Activated CD8-positive, alpha-beta memory T cell treated with anti-CD3 and anti-CD28 coated beads, Interleukin-2, amount 10 ng/mL, durations not matched to agents 7 days and 5 days (primary cell): ENCODE measurements at places on chromosomes 3 and 15. TPM values are rescaled to one million over a fixed set of nuclear protein-coding genes. Genes with fewer than 3 reads are reported as not detected.

- no peaks in the 10 kb centered on the region for H3K27me3 ChIP-seq
- peak overlapping the region; percentile 57 for H3K27ac ChIP-seq
- peaks cover 22% of the 10 kb centered on the region for H3K4me1 ChIP-seq
- H3K36me3 ChIP-seq: peaks cover 71% of the 10 kb centered on the region
Observed at GRCh38 chr3:56667973-56668579, 15.0 kb downstream of the TASOR start.

DNA sequence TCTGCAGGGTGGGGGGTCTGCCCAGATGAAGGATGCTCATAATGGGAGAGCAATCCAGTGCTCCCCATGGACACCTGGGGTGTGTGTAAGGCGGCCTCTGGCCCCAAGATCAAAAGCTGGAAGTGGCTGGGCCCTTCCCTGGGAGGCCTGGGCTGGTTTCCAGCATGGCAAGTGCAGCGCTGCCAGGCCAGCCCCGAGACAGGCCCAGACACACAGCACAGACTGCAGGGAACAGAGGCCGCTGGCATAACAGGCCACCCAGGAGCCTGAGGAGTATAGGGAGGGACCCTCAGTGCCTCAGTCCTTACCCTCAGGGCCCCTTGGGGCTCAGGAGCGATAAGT is 10.0 kb downstream of the ITPKA start:
- DNase-seq: no peak
- peaks cover 20% of the 10 kb centered on the region for H3K4me1 ChIP-seq
- H3K4me3 ChIP-seq: no peak overlapping the region

- peaks cover 7% of the 10 kb centered on the region for H3K36me3 ChIP-seq
- H3K27ac ChIP-seq: no peak overlapping the region
- no peak for DNase-seq
- H3K27me3 ChIP-seq: peaks cover 88% of the 10 kb centered on the region
- no peak overlapping the region for H3K4me3 ChIP-seq
Observed at GRCh38 chr3:147415286-147415685, 6.1 kb downstream of the ZIC1 start.

GRCh38 chr3:72299321-72299802 is 514.4 kb upstream of the PROK2 start:
- no peak overlapping the region for H3K27ac ChIP-seq
- H3K4me1 ChIP-seq: no peaks in the 10 kb centered on the region
- H3K4me3 ChIP-seq: no peak overlapping the region
- H3K36me3 ChIP-seq: no peaks in the 10 kb centered on the region

DNA sequence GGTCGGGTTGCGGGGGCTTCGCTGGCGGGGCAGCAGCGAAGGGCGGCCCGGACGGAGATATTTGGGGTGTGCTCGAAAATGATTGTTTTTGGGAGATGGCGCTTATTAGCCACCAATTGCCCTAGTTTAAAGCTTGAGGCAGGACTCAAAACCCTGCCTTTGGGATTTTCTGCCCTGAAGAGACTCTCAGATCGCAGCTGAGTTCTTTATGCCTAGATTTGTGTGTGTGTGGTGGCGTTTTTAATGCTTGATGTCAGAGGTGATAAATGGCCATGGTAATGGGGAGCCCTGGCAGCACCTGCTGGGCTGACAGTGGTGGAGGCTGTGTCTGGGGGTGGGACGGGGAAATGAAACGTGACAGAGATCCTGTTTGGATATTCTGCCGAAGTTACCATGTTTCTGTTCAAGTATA is 604 bp downstream of the KCTD6 start:
- H3K36me3 ChIP-seq: peaks cover 2% of the 10 kb centered on the region
- peaks cover 33% of the 10 kb centered on the region for H3K4me1 ChIP-seq
- H3K27me3 ChIP-seq: peaks cover 40% of the 10 kb centered on the region
- peak overlapping the region; percentile 84 for H3K4me3 ChIP-seq
- H3K27ac ChIP-seq: peak overlapping the region; percentile 81

DNA sequence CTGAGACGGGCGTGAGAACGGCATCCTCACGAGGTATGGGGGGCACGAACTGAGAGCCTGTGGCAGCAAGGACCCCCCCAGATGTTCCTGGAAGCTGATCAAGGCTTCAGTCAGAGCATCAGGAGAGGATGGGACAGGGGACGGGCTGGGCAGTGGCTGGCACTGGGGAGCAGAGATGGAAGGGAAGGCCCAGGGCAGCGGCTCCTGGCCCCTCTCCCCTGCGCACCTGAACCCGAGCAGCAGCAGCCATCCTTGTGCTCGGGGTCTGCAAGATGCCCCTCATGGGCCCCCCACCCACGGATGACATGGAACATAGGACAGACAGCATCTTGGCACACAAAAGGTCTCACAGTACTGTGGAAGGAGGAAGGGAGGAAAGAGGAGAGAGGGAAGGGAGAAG is 51.3 kb downstream of the DHX30 start:
- no peak for DNase-seq
- no peaks in the 10 kb centered on the region for H3K27me3 ChIP-seq
- no peaks in the 10 kb centered on the region for H3K4me1 ChIP-seq
- peaks cover 10% of the 10 kb centered on the region for H3K36me3 ChIP-seq

SCN11A gene
- 0.05 TPM for total RNA-seq

GRCh38 chr3:126450219-126450618 is 25.5 kb downstream of the ZXDC start:
- DNase-seq: no peak
- no peaks in the 10 kb centered on the region for H3K27me3 ChIP-seq
- H3K36me3 ChIP-seq: peaks cover 9% of the 10 kb centered on the region
- no peaks in the 10 kb centered on the region for H3K4me1 ChIP-seq
- H3K4me3 ChIP-seq: no peak overlapping the region

GRCh38 chr3:133531981-133532380 is 41.5 kb upstream of the CDV3 start:
- no peak for DNase-seq
- H3K4me1 ChIP-seq: peaks cover 2% of the 10 kb centered on the region
- no peaks in the 10 kb centered on the region for H3K36me3 ChIP-seq
- no peak overlapping the region for H3K4me3 ChIP-seq

GRCh38 chr3:127698286-127698685 is 25.5 kb downstream of the ABTB1 start:
- no peaks in the 10 kb centered on the region for H3K27me3 ChIP-seq
- H3K27ac ChIP-seq: no peak overlapping the region
- no peaks in the 10 kb centered on the region for H3K36me3 ChIP-seq

DNA sequence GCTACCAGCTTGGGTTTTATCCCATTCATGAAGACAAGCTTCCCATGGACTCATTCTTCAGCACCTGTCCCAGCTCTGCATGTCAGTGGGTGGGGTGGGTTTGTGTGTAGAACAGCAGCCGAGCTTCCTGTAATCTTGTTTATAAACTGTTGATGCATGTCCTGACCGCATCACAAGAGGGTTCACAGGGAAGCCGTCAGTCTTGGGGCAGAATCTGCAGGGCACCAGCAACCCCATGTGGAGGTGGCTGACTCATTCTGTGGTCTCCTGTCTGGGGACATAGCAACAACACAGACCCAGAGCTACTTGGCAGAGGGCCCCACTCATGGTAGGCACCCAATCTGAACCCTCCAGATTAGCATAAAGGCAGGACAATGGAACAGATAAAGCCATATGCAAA is 35.6 kb downstream of the DAPK2 start:
- no peaks in the 10 kb centered on the region for H3K27me3 ChIP-seq
- H3K4me3 ChIP-seq: peak overlapping the region; percentile 57
- peaks cover 66% of the 10 kb centered on the region for H3K4me1 ChIP-seq
- H3K27ac ChIP-seq: peak overlapping the region; percentile 91
- peak; percentile 96 for DNase-seq

DNA sequence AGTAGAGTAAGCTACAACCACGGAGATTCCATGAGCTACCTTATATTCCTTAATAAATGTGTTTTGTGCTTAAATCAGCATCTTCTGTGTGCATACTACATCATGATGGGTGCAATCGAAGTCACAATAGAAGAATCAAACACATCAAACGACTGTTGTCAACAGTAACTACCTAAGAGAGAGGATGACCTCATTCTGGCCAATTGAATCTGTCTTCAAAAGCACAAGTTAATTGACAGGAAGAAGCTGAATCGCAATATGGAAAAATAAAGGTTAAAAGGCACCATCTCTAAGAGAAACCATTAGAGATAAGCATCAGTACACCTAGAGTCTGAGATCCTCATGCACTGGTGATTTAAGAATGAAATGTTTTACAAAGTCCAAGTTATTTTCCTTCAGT is 39.0 kb downstream of the CD200R1L start:
- H3K27me3 ChIP-seq: peaks cover 6% of the 10 kb centered on the region
- H3K4me1 ChIP-seq: peaks cover 13% of the 10 kb centered on the region
- no peak overlapping the region for H3K4me3 ChIP-seq
- H3K27ac ChIP-seq: no peak overlapping the region
- H3K36me3 ChIP-seq: peaks cover 2% of the 10 kb centered on the region
- DNase-seq: no peak

GRCh38 chr15:38398134-38398533 is 55.8 kb upstream of the FAM98B start:
- H3K4me3 ChIP-seq: no peak overlapping the region
- no peaks in the 10 kb centered on the region for H3K36me3 ChIP-seq
- no peaks in the 10 kb centered on the region for H3K4me1 ChIP-seq
- peaks cover 67% of the 10 kb centered on the region for H3K27me3 ChIP-seq

AQP9 gene
- total RNA-seq: not detected

DNA sequence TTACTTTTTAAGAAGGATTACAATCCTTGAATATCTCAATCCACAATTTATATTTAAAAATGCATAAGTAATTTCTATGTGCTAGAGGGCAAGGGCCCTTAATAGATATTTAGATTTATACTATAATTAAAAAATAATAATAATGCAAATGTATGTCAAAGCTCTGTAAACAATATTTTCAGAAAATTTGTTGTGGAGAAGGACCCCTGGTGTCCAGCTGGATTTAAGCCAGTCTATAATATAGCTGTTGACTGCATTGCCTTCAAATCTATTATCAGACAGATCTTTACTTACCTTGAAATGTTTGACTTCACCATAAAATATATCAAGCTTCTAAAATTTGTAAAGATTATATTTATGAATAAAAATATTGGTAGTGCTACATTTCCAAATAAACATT is 65.6 kb downstream of the ZBTB20 start:
- no peaks in the 10 kb centered on the region for H3K4me1 ChIP-seq
- DNase-seq: no peak
- H3K27ac ChIP-seq: no peak overlapping the region
- no peak overlapping the region for H3K4me3 ChIP-seq

CKMT1A gene
- total RNA-seq: not detected

DNA sequence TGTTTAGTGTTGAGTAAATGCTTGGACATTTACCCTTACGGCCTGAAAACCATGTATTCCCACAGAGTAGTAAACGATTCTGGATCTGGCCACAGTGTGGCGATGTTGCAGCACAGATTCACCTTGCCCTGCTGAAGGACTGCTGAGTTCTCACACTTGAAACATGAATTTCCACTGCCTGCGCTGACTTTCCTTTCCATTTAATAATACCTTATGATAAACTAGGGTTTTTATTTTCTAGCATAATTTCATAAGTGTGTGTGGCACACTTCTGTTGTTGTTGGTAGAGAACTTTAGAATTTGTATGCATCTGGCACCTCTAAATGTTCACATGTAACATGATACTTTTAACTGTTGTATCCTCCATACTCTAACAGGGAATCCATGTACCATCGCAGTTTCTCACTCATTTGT is 53.9 kb downstream of the C3orf38 start:
- no peaks in the 10 kb centered on the region for H3K36me3 ChIP-seq
- H3K4me1 ChIP-seq: peaks cover 2% of the 10 kb centered on the region
- no peak overlapping the region for H3K4me3 ChIP-seq
- H3K27ac ChIP-seq: no peak overlapping the region

GUCA1C gene
- total RNA-seq: not detected

- peak; percentile 81 for DNase-seq
- H3K27ac ChIP-seq: no peak overlapping the region
- H3K27me3 ChIP-seq: no peaks in the 10 kb centered on the region
- peaks cover 34% of the 10 kb centered on the region for H3K4me1 ChIP-seq
Observed at GRCh38 chr15:76973362-76973743, 21.6 kb upstream of the PSTPIP1 start.

RYR3 gene
- not detected for total RNA-seq

DNA sequence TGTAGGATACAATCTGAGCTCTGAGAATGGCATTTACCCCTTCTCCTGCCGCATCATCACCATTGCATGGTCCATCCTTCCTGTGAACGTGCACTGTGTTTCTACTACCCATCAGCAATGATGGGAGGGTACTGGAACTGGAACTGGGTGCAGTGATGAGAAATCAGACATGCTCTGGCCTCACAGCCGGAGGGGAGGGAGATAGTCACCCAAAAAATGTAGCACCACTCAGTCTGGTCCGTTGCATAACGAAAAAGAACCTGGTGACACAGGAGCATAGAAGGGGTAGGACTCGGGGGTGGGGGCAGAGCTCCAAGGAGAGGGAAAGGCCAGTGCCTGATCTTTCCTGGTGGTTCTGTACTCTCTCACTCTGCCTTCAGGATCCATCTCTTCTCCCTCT is 205.0 kb downstream of the RPLP1 start:
- H3K4me3 ChIP-seq: no peak overlapping the region
- H3K27me3 ChIP-seq: peaks cover 15% of the 10 kb centered on the region
- H3K36me3 ChIP-seq: no peaks in the 10 kb centered on the region
- H3K27ac ChIP-seq: no peak overlapping the region
- DNase-seq: no peak

- no peak overlapping the region for H3K27ac ChIP-seq
- no peaks in the 10 kb centered on the region for H3K27me3 ChIP-seq
- no peaks in the 10 kb centered on the region for H3K4me1 ChIP-seq
- H3K4me3 ChIP-seq: no peak overlapping the region
- DNase-seq: no peak
- H3K36me3 ChIP-seq: no peaks in the 10 kb centered on the region
Observed at GRCh38 chr3:82088749-82089148, 327.3 kb upstream of the GBE1 start.

GRCh38 chr3:164687211-164687610 is 391.1 kb downstream of the SI start:
- H3K27ac ChIP-seq: no peak overlapping the region
- H3K4me3 ChIP-seq: no peak overlapping the region
- no peaks in the 10 kb centered on the region for H3K4me1 ChIP-seq
- DNase-seq: no peak
- H3K36me3 ChIP-seq: no peaks in the 10 kb centered on the region

DNA sequence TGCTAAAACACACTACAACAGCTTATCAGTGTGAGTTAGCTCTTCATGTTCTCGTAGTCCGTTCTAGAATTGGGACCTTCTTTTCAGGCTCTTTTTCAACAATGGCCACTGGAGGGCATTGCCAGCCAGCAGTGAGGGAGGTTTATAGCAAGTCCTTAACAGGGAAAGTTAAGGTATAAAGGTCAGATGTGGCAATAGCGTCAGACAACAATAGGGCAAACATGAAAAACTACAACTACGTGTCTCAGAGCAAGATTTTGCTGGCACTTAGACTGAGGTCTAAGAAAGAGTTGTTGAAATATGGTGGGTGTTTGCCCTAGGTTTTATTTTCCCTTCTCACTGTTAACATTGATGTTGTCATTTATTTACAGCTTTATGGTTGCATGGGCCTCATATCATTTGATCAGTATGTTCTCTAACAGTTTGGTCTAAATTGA is 161.4 kb downstream of the GMNC start:
- H3K36me3 ChIP-seq: no peaks in the 10 kb centered on the region
- peaks cover 15% of the 10 kb centered on the region for H3K27me3 ChIP-seq
- DNase-seq: no peak
- no peak overlapping the region for H3K4me3 ChIP-seq
- H3K4me1 ChIP-seq: peaks cover 3% of the 10 kb centered on the region

PPP2R3A gene
- not detected for total RNA-seq

ZIC4 gene
- total RNA-seq: not detected

ADAMTSL3 gene
- not detected for total RNA-seq
